Mononuclear cell (primary cell): ENCODE measurements at places on chromosomes 3 and 15. TPM values are rescaled to one million over a fixed set of nuclear protein-coding genes. Genes with fewer than 3 reads are reported as not detected.

OR4F15 gene
- total RNA-seq: not detected

ZDHHC23 gene
- 6.8 TPM for total RNA-seq

MTFMT gene
- 7.8 TPM for total RNA-seq

GPR149 gene
- total RNA-seq: not detected

CMTM7 gene
- total RNA-seq: 17.0 TPM

ACOX2 gene
- total RNA-seq: 0.73 TPM

PLCH1 gene
- 0.94 TPM for total RNA-seq

CPN2 gene
- not detected for total RNA-seq

AADACL2 gene
- total RNA-seq: not detected

AGTR1 gene
- total RNA-seq: 0.10 TPM

MYRIP gene
- not detected for total RNA-seq

PRRT3 gene
- 3.9 TPM for total RNA-seq

TRAT1 gene
- total RNA-seq: 147 TPM

ZNF774 gene
- under 0.01 TPM for total RNA-seq

ZMAT3 gene
- total RNA-seq: 5.8 TPM

TBCCD1 gene
- 8.4 TPM for total RNA-seq

NANOGP8 gene
- total RNA-seq: 0.21 TPM

ZNF80 gene
- total RNA-seq: 1.2 TPM

STX19 gene
- not detected for total RNA-seq

RTP1 gene
- not detected for total RNA-seq

CTXND1 gene
- not detected for total RNA-seq

UACA gene
- 2.5 TPM for total RNA-seq

KBTBD13 gene
- under 0.01 TPM for total RNA-seq

LRRK1 gene
- total RNA-seq: 5.5 TPM

BFSP2 gene
- total RNA-seq: not detected

MEIS2 gene
- total RNA-seq: 0.21 TPM

MAGEL2 gene
- total RNA-seq: under 0.01 TPM

EIF1B gene
- total RNA-seq: 60.4 TPM

CP gene
- 0.21 TPM for total RNA-seq

CPEB1 gene
- total RNA-seq: not detected

MAPKAPK3 gene
- 70.8 TPM for total RNA-seq

NDN gene
- 0.31 TPM for total RNA-seq

ZBTB47 gene
- 2.4 TPM for total RNA-seq

ZNF501 gene
- total RNA-seq: 0.21 TPM

RAB27A gene
- 16.5 TPM for total RNA-seq

CNTN6 gene
- 0.21 TPM for total RNA-seq

GUCA1C gene
- total RNA-seq: not detected

SHC4 gene
- 0.10 TPM for total RNA-seq
